ENCODE measurements at places on chromosomes 6 and 20.

DNA sequence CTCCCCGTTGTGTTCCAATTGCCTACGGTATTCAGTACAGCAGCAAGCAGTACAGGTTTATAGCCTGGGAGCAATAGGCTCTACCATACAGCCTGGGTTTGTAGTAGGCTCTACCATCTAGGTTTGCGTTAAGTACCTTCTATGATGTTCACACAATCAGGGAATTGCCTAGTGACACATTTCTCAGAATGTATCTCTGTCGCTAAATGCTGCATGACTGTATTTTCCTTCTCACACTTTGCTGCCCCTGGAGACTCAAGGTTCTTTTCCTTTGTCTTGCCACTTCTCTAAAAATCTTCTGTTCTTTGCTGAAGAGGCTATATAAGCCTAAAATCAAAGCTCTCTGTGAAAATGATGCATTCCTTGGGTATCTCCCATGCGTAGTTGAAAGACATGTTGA lies 241.9 kb downstream of the CD83 start:
- DNase-seq, result no peak

- DNase-seq, result no peak
Observed at GRCh38 chr6:158290659-158291058, 21.6 kb upstream of the TULP4 start.

- no peak for DNase-seq
Observed at GRCh38 chr6:137269803-137270202, 50.6 kb upstream of the IFNGR1 start.

DNA sequence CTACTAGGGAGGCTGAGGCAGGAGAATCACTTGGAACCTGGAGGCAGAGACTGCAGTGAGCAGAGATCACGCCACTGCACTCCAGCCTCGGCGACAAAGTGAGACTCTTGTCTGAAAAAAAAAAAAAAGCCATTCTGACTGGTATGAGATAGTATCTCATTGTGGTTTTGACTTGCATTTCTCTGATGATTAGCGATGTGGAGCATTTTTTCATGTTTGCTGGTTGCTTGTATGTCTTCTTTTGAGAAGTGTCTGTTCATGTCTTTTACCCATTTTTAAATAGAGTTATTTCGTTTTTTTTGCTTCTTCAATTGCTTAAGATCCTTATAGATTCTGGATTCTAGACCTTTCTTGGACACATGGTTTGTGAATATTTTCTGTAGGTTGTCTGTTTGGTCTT lies 103.5 kb upstream of the SIM1 start:
- peak; percentile 8 for DNase-seq

- peak; percentile 10 for DNase-seq
Observed at GRCh38 chr6:112360498-112360897, 13.4 kb downstream of the RFPL4B start.

GRCh38 chr6:44837255-44837654 lies 449.7 kb downstream of the CDC5L start:
- DNase-seq, result no peak

DNA sequence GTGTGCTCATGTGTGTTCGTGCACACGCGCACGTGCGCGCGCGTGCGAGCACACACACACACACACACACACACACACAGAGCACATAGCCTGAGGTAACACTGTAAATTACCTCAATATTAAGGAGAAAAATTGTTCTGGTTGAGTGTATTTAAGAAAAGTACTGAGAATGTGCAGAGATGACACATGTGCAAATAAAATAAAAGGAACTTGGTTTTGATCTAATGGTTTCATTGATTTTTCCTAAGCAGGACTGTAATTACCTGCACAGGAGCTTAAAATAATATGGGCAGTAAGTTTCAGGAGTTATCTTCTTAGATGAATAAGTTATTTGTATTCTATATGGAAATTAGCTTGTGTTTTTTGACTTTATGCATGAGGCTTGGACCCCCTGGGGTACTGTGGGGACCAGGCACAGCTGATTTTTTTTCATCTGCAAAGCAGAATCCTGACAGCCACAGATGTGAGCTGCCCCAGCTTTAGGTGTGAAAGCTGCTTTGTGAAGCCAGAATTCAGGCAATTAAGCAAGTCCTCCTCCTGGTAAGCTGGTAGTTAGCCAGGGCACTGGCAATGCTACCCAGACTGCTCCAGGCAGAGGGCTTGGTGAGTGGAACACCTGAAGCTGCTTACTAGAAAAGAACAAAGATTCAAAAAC lies 1040.6 kb upstream of the CITED2 start:
- DNase-seq, result no peak

DNA sequence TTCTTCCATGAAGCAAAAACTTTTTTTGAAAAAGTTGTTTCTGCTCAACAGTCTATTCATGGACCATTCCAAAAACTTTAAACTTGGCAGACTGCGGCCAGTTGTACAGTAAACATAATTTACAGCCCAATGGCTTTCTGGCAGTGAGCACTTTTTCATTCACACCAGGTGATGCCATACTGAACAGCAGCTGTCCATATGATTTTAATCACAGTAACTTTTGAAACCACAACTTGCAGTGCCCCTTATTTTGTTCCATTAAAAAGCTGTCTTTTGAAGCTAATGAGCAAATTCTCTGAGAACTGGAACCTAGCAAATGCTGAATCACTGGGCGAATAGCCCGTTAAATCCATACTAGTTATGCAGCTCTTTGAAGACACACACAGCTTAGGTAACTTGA lies 576.6 kb downstream of the PTPRT start:
- no peak for DNase-seq

DNA sequence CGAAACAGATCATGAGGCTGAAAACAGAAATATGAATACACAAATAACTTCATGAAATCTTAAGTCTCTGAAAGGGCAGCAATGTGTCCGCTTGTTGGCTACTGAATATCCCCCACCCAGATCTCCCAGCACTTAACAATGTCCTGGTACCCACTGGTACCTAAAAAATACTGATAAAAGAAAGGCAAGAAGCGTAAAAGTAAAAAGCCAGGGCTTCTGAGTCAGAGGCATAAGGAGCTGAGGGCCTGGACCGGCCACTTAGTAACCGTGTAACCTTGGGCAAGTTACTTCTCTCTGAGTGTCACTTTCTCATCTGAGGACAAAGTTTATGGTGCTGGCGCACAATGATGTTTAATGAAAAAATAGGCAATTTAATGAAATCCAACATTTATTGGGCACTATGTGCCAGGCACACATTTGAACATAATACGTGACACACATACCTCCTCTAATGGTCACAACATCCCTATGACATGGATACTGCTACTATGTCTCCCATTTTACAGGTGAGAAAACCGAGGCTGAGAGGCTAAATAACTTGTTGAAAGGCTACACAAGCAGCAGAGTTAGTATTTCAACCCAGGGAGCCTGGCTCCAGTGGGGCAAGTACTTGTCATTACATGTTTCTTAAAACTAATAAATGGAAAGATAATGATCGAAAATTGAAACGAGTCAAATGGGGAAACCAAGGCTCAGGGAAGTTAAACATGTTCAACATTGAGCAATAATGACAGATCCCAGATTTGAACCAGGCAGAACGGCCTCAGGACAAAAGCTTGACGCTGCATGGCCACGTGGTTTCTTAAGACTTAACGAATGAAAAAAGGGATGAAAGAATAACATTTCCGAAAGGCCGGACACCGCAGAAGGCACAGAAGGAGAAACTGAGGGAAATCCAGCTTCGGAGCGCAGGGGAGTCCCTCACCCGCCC lies 828 bp downstream of the TP53RK start:
- peak; percentile 77 for DNase-seq

DNA sequence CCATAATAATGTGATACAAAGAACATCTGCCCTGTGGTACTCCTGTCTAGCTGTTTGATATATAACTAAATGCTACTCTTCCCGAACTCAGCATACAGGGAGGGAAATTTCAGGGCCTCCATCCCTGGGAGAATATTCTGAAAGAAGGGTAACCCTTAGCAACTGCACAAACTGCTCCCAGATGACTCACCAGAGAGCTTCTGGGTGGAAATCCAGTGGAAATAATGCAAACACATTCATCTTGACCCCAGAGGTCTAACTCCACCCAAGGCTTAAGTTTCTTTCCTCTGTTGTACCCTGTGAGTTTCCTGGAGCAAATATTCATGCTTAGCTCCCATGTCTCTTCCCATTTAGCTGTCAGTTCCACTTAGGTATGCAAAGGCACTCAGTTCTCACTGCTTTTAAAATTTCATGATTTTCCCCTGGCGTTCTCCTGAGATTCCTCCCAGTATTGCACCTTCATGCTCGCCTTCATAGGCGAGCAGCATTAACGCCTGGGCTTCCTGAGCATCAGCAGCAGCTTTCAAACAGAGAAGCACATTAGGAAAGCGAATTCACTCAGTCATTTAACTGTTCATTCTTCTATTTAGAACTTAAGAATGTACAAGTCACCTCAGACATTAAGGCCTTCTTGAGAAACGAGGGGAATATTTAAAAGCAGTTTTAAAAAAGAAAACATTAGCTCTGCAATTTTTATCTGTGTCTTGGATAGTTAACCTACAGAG lies 43.8 kb upstream of the LAMA4 start:
- peak; percentile 95 for DNase-seq

- no peak for DNase-seq
Observed at GRCh38 chr6:75397656-75398465, 95.7 kb downstream of the FILIP1 start.

- no peak for DNase-seq
Observed at GRCh38 chr6:142592876-142593275, 291.1 kb downstream of the ADGRG6 start.

- DNase-seq, result no peak
Observed at GRCh38 chr20:44020406-44021148, 105.9 kb downstream of the TOX2 start.

DNA sequence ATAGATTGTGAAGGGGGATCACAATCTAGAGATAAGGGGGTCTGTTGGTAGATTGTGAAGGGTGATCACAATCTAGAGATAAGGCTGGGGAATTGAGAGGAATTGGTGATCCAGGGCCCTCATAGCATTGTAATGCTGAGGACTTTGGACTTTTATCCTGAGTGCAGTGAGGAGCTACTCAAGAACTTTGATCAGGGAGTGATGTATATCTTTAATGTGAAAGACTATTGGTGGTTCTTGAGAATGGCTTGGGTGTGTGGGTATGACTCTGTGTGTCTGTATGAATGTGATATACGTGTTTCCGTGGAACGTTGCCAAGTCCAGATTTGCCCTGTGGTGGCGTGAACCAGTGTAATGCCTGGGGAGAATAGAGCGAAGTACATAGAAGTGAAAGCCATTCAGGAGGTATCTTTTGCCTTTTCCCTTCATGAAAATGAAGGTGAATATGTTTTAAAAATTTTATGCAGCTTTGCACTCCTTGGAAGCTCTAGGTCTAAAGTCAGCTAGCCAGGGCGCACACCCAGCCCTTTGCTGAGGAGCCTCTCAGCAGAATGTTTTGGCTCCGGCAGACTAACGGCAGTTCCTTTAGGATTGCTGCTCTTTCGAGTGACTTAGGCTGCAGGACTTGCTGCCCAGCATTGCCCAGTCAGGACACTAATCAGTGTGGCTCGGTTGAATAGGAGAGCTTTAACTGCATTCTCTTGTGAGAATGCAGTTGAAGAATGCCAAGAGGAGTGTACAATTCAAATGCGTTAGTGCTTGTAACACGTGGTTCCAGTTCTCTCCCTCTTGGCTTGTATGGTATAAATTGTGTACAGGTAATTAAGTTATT lies 3.5 kb downstream of the ZFAND3 start:
- peak; percentile 22 for DNase-seq

GRCh38 chr20:54517241-54517975 lies 42.0 kb downstream of the DOK5 start:
- no peak for DNase-seq

DNA sequence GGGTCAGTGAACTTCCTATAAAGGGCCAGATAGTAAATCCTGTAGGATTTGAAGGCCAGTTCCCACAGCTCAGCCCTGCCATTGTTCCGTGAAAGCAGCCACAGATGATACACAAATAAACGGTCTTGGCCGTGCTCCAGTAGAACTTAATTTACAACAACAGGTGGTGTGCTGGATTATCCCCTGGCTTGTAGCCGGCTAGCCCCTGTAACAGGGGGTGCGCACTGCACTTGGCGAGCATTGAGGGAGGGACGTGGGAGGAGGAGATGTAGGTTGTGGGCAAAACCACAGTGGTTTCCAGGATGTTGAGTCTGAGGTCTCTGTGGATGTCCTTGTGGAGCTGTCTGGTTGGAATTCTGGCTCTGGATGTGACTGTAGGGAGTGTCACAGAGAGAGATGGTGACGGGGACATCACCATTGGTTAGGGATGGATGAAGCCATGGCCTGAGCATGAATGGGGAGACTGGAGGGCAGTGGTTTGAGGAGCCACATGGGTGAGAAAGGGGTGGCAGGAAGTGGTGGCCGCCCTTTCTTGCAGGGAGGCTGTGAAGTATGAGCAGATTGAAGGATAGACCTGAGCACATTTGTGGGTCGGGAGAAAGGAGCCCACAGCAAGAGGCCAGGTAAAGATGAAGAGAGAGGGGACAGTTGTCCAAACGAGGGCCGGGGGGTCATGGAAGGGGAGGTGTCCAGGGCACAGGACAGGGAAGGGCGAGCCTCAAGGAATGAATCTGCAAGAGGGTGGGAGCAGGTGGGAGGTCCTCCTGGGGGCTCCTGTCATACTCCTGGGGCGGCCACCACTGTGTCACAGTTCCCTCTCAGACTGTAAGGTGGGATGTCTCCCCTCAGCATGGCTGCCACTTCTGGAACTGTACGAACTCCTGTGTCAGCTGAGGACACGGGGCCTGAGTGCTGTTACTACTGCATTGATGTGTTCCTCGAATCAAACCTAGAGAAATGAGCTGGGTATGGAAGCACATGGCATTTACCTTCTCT lies 53.6 kb downstream of the CDH26 start:
- DNase-seq, result no peak

DNA sequence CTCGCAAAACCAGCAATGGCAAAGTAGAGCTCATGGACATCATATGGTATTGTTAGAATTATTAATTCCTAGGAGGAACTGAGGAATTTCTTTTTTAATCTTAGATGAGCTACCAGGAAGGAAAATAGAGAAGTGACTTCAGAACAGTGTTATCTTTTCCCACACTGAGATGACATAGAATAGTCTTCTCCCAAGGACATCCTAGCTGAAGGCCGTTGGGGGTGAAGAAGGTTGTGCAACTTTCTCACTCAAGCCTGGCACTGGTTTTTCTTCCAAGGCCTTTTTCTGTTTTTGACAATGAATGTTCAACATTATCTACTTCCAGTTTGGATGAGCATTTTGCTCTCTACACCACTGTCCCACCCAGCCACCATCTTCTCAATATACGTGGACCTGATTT lies 35.8 kb upstream of the MAS1 start:
- no peak for DNase-seq

DNA sequence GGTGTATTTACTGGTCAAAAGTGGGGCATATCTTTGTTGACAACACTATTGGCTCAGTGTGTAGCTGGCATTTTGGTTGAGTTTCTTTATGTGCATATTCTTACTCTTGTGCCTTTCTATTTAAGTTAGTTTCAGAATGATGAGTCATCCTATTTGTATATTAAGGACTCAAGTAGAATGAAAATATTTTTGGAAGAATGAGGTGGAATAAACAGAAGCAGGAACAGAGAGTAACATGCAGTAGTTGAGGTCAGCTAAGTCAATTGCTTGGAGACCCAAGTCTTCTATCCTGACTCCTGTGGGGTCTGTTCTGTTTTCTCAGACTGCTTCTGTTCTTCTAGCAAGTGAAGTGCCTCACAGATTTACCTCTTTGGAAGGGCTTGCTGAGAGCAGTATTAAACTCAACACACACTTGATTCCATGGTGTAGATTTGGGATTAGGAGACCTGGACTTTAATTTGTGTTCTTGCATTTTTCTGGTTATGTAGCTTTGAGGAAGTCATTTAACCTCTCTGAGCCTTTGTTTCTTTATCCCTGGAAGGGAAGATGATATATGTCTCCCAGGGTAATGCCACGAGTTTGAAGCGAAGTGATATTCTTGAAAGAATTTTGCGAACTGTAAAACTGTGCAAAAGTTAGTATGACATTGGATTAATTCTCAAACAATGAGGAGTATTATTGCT lies 324.3 kb downstream of the QKI start:
- DNase-seq, result peak; percentile 59

GRCh38 chr6:43798688-43799444 lies 28.9 kb downstream of the VEGFA start:
- DNase-seq, result peak; percentile 94

Measured in mesenchymal stem cell (in vitro differentiated cells and primary cell).